ENCODE measurements at places on chromosomes 7 and 10. TPM values are rescaled to one million over a fixed set of nuclear protein-coding genes. Genes with fewer than 3 reads are reported as not detected.

The LRRC61 gene
- total RNA-seq = not detected

The RBP4 gene
- 0.42 TPM for total RNA-seq

The TUBAL3 gene
- not detected for total RNA-seq

The ZRANB1 gene
- 28.3 TPM for total RNA-seq

The HOXA5 gene
- total RNA-seq = 8.8 TPM

The FAM204A gene
- total RNA-seq = 58.6 TPM

The INSYN2A gene
- 2.3 TPM for total RNA-seq

The EPO gene
- 0.88 TPM for total RNA-seq

The ACTR1A gene
- 206 TPM for total RNA-seq

The CALML5 gene
- not detected for total RNA-seq

- DNase-seq = peak; percentile 48
Measured at GRCh38 chr10:89494575-89494974, 40.8 kb downstream of the SLC16A12 start.

GRCh38 chr7:49245062-49245461 lies 320.7 kb downstream of the CDC14C start:
- no peak for DNase-seq

GRCh38 chr10:5547681-5547930 lies 22.8 kb downstream of the CALML3 start:
- no peak for DNase-seq

- no peak for DNase-seq
Measured at GRCh38 chr10:16804123-16804522, 13.1 kb downstream of the RSU1 start.

GRCh38 chr7:82204694-82205093 lies 238.9 kb downstream of the CACNA2D1 start:
- DNase-seq = peak; percentile 95

- DNase-seq = no peak
Measured at GRCh38 chr10:104122225-104123107, 495 bp downstream of the SFR1 start.

GRCh38 chr7:3887096-3887690 lies 586.1 kb downstream of the SDK1 start:
- no peak for DNase-seq

GRCh38 chr7:131692131-131692960 lies 135.9 kb upstream of the PODXL start:
- DNase-seq = peak; percentile 41

DNA sequence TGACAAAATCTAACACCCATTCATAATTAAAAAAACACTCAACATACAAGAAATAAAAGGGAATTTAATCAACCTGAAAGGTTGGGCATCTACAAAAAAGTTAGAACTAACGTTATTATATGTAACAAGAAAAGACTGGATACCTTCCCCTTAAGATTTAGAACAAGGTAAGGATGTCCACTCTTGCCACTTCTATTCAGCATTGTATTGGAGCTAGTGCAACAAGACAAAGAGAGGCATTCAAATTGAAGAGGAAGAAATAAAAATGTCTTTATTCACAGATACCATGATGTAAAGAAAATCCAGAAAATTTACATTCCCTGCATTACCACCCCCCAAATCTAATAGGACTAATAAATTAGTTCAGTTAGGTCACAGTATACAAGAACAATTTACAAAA lies 18.3 kb downstream of the FAM149B1 start:
- DNase-seq = no peak

DNA sequence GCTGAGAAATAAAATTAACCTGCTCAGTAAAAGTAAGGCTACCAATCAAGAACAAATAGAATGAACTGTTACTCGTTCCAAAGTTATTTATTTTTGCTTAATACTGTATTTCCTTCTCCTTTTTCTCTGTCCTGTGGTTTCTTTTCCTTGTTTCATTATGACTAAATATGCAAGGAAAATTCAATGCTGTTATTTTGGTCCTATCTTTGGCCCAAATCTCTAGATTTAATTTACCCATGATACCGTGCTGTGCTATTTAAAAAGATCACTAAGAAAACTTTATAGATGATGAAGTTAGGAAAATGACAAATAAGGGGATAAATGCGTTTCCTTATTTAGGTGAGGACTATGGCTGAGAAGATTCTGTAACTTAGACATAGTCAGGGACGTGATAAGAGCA lies 45.3 kb upstream of the FAM133B start:
- no peak for DNase-seq

- DNase-seq = peak; percentile 96
Measured at GRCh38 chr7:5425507-5426225, 2.0 kb upstream of the TNRC18 start.

- peak; percentile 76 for DNase-seq
Measured at GRCh38 chr7:100132697-100133151, 6.0 kb downstream of the MBLAC1 start.

GRCh38 chr7:124187962-124188361 lies 155.1 kb upstream of the TMEM229A start:
- DNase-seq = no peak

DNA sequence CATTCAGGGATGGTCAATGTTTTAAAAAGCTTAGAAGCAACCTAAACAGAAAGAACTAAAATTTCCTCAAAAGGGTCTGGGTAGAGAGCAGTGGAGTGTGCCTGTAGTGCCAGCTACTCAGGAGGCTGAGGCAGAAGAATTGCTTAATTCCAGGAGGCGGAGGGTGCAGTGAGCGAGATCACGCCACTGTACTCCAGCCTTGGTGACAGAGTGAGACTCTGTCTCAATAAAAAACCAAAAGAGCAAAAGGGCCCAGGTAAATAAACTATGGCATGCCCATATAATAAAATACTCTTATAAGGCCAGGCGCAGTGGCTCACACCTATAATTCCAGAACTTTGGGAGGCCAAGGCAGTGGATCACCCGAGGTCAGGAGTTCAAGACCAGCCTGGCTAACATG lies 93.0 kb downstream of the DNMBP start:
- no peak for DNase-seq

GRCh38 chr7:137480824-137481365 lies 137.4 kb upstream of the PTN start:
- DNase-seq = no peak

DNA sequence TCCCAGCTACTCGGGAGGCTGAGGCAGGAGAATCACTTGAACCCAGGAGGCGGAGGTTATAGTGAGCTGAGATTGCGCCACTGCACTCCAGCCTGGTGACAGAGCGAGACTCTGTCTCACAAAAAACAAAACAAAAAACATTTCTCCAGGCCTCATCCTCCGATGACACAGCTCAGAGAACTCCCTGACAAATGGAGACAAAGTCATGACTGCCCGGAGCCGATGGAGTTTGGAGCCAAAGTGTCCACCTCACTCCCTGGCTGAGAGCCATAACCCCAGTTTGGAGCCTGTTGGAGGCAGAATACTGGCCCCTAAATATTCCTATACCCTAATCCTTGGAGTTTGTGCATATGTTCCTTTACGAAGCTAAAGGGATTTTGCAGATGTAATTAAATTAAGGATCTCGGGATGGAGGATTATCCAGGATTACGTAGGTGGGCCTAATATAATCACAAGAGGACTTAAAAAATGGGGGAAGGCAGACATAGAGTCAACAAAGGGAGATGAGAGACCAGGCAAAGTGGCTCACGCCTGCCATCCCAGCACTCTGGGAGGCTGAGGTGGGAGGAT lies 22.7 kb downstream of the SSC4D start:
- peak; percentile 35 for DNase-seq

- no peak for DNase-seq
Measured at GRCh38 chr7:130741331-130741995, 7.5 kb upstream of the KLF14 start.

DNA sequence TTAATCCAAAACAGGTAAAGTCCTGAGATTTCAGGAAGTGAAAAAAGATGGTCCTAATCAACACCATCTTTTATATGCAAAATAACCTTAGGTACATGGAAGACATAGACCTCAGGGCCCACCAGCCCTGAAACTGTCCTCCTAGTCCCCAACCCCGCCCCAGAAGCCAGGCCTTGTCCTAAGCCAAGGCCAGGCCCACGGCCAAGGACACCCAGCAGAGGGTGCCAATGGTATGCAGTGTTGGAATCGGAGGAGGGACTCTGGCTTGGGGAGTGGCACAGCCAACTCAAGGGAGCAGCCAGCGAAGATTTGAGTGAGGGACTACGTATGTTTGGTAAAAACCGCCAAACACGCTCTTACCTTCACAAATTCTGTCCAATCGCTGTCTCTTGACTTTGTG lies 96.7 kb downstream of the ZRANB1 start:
- peak; percentile 65 for DNase-seq

Data from myocyte (in vitro differentiated cells).